ENCODE measurements at places on chromosomes 4 and X. TPM values are rescaled to one million over a fixed set of nuclear protein-coding genes. Genes with fewer than 3 reads are reported as not detected.

The CEP44 gene
- 8.2 TPM for total RNA-seq

The FAM9C gene
- total RNA-seq: not detected

The CSAG2 gene
- not detected for total RNA-seq

The MAGEC2 gene
- total RNA-seq: not detected

The NXF2 gene
- total RNA-seq: not detected

The POF1B gene
- total RNA-seq: not detected

The GPR119 gene
- not detected for total RNA-seq

The GAGE12J gene
- total RNA-seq: not detected

The YTHDC1 gene
- 68.7 TPM for total RNA-seq

The ERVMER34-1 gene
- total RNA-seq: not detected

The MECP2 gene
- 45.3 TPM for total RNA-seq

The GLRA3 gene
- not detected for total RNA-seq

The WNK3 gene
- total RNA-seq: 2.7 TPM

GRCh38 chr4:8053688-8054449, 104.7 kb downstream of the ABLIM2 start:
- no peak for DNase-seq

DNA sequence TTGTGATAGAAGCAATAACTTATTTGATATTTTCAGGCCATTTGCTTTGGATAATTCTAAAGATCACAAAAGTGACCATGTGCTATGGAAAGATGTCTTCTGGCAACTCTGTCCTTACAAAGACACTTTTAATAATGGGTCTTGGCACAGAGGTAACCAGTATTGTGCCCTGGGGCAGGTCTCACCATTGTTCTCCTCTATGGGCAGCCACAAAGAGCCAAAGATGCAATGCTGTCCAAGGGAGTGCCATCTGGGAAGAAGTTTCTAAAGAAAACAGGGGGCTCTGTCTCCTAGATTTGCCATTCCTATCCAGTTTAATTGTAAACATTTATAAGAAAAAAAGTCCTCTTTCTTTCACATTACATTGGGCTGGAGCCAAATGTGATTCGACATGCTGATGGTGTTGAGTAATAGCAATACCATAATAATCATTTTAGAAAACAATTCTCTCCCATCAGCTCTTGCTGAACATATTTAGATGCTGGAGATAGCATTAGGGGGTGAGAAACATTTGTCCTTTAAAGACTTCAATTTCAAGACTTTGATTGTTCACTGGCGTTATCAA, 179.9 kb downstream of the KIT start:
- no peak for DNase-seq

- no peak for DNase-seq
Measured at GRCh38 chr4:76582074-76582816, 147.2 kb downstream of the SHROOM3 start.

- DNase-seq: no peak
Measured at GRCh38 chr4:142168181-142168580, 531.8 kb downstream of the IL15 start.

- DNase-seq: peak; percentile 81
Measured at GRCh38 chr4:139808808-139809756, 143.5 kb downstream of the MGST2 start.

DNA sequence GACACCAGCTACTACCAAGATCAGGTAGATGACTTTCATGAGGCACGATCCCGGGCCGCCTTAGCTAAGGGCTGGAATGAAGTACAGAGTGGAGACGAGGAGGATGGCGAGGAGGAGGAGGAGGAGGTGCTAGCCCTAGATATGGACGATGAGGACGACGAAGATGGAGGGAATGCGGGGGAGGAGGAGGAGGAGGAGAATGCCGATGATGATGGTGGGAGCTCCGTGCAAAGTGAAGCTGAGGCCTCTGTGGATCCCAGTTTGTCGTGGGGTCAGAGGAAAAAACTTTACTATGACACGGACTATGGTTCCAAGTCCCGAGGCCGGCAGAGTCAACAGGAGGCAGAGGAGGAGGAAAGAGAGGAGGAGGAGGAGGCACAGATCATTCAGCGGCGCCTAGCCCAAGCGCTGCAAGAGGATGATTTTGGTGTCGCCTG, 481 bp downstream of the UTP3 start:
- no peak for DNase-seq

DNA sequence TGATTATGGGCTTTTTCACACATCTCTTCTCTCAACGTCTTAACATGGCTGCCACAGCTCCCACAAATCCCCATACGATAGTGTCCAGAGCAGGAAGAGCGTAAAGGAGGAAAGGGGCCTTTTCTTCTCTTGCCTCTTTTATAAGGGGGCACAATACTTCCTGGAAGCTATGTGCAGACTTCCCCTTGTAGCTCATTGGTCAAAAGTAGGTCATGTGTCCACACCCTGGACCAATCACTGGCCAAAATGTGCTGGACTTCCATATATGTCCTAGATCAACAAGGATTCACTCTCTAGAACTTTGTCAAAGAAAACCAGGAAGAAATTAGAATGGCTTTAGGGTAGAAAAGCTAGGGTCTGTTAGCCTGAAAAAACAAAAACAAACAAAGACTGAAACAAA, 26.7 kb downstream of the STK32B start:
- DNase-seq: no peak

DNA sequence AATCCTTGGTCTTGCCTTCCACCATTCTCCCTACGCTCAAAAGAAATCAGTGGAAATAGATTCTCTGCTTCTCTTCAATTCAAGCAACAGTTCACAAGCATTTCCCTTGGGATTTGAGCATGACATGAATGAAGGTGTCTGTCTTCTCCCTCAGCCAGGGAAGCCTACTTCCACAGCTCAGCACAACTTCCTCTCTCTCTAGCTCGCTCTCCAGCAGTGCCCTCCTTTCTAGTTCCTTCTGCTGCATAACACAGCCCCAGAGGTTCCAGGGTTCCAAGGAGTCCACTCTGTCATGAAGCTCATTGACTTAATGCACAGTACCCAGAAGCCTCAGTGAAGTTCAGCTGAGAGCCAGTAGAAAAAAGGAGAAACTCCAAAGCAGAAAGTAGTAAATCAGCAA, 81.3 kb downstream of the PLS3 start:
- DNase-seq: no peak

GRCh38 chr4:100288811-100289529, 98.7 kb upstream of the DDIT4L start:
- no peak for DNase-seq

GRCh38 chr4:80309294-80310004, 26.1 kb upstream of the CFAP299 start:
- peak; percentile 17 for DNase-seq

GRCh38 chrX:19677121-19677520, 161.8 kb upstream of the MAP3K15 start:
- no peak for DNase-seq

DNA sequence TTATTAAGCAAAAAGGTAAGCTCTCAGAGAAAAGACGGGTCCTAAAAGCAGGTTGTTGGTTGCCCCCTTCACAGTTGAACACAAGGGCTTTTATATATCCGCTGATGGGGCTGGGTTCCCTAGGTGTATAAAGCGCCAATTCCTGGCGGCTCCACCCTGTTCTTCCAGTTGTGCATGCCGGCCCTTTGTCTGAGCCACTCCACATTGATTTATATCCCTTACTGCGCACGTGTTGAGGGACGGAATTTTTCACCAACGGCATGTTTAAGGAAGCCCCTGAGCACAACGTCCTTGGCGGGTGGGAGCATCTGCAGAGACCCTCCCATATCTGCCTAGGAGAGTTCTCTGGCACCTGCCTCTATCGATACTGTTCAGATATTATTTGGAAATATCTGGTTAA, 135.7 kb downstream of the DTHD1 start:
- DNase-seq: no peak

Measured in endothelial cell of umbilical vein (primary cell).